Activated T-cell treated with anti-CD3 and anti-CD28 coated beads for 48 hours (primary cell): ENCODE measurements at places on chromosomes 12 and 14.

DNA sequence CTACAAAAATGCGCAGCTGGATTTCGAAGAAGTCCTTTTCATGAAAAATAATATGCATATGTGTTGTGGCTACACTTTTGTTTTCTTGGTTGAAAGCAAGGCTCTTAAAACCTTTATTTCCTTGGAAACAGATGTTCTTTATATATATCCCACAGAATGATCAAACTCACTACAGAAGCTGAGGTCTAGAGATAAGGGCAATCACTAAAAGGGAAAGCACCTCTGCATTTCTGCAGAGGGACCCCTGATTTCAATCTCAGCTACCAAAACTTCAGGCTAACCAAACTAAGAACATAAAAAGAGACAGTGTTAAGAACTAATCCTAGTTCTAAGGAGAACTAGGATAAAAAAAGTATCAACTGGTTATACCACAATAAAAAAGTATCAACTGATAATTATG lies 65.4 kb upstream of the CDKL1 start:
- DNase-seq: no peak

- no peak for DNase-seq
Observed at GRCh38 chr14:42719391-42719790, 1112.7 kb downstream of the LRFN5 start.

GRCh38 chr14:101350021-101350420 lies 211.3 kb upstream of the DIO3 start:
- no peak for DNase-seq

GRCh38 chr12:109710747-109711595 lies 2.7 kb upstream of the FAM222A start:
- DNase-seq: no peak

DNA sequence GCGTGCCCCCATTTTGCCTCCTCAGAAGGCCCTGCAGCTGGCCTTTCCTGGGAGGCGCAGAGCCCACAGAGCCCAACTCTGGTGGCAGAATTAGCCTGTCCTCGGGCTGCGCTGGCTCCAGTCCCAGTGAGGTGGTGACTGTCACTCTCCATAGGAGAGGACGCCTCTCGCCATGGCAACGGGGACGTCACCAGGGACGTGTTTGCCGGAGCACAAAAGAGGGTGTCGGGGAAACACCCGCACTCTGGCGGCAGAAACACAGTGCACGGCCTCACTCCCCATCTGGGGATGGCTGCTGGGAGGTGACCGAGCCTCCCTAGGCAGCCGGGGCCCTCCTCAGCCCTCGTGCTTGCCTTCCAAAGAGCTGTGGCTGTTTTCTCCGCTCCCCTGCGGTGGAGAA lies 50.2 kb upstream of the NCOR2 start:
- DNase-seq: no peak

- no peak for DNase-seq
Observed at GRCh38 chr12:32499048-32499447, 99.7 kb downstream of the FGD4 start.

- no peak for DNase-seq
Observed at GRCh38 chr12:102061096-102061559, 663 bp downstream of the WASHC3 start.

DNA sequence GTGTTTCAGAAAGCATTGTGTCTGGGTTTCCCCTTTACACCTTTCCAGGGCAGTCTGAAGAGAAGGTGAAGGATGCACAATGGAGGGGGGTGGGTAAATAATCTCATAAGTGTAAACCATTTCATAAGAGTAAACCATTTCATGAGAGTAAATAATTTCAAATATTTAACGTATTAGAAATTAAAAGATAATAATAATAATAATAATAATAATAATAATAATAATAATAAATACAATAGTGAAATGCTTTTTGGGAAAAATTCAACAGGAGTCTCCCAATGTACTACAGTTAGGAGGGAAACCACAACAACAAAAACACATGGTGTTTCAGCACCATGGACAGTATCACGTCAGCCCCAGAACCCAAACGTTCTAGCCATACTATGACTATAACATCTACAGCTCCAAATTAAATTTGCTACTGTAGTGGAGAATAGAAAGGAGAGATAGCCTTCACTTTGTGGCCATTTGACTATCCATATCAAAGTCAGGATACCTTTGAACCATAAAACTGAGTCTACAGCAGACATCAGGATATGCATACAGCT lies 691.8 kb downstream of the BCL11B start:
- DNase-seq: no peak

DNA sequence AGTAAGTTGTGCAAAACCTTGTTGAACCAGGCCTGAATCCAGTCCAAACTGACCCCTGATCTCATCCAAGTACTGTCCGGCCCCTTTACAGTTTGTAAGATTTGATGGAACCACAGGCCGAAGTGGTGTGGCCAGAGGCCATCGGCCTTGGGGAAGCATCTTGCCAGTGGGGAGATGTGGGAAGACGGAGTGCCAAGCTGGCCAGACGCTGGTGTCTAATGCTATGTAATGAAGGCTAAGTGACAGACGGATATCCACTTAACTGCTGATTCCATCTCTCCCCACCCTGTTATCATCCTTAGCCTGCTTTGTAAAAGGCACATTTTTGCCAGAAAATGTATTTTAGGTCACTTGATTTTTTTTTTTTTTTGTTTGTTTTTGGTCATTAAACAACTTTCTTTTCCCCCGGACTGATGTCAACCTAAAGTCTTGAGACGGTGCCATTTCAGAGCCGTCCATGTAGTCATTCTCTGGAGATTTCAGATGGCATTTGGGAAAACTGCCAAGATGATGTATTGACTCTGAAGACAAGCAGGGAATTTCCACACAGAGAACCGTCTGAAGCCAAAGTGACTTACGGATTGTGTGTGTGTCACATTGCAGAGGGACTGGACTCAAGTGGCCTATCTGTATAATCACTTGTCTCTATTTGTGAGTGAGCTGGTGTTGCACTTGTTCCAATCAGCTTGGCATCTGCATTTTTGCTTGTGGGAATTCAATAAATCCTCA lies 86.5 kb upstream of the MANSC4 start:
- no peak for DNase-seq

GRCh38 chr12:106345746-106346145 lies 11.8 kb upstream of the POLR3B start:
- DNase-seq: no peak

- DNase-seq: no peak
Observed at GRCh38 chr12:53414756-53415417, 8.8 kb upstream of the AMHR2 start.

GRCh38 chr12:119096429-119097202 lies 82.1 kb upstream of the HSPB8 start:
- no peak for DNase-seq

- DNase-seq: no peak
Observed at GRCh38 chr12:20523658-20524057, 155.3 kb downstream of the PDE3A start.

DNA sequence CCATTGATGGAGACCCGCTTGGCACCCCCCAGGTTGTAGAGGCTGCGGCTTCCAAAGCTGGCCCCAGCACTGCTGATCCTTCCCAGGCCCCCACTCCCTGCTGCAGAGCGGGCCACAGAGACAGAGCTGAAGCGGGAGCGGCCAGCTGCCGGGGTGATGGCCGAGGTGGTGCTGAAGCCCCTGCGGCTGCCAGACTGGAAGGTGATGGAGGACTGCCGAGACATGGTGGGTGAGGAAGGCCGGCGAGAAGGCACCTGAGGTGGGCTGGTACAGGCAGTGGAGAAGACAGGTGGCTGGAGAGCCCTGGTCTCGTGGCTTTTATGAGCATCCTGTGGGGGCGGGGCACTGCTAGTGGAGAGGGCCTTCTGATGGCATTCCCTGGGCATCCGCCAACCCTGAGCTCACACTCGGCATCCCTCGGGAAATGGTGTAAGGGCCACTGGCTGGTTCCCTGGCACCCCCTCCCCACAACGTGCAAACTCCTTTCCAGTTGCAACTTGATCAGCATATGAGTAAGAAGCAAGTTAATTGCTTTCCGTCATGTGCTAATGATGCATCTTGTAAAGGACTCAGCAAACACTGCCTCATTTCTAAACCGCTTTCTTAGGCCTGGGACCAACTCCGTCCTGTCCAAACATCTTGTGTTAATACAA lies at the start of gene KRT75:
KRT75 (minus strand) TSS at position 291 of the 653 bp plus-strand sequence; CDS start at position 224, 67 bp downstream.
- DNase-seq: no peak

GRCh38 chr12:57000393-57000792 lies 6.0 kb downstream of the ZBTB39 start:
- no peak for DNase-seq

GRCh38 chr14:94389731-94390371 lies 1.4 kb upstream of the SERPINA1 start:
- no peak for DNase-seq

DNA sequence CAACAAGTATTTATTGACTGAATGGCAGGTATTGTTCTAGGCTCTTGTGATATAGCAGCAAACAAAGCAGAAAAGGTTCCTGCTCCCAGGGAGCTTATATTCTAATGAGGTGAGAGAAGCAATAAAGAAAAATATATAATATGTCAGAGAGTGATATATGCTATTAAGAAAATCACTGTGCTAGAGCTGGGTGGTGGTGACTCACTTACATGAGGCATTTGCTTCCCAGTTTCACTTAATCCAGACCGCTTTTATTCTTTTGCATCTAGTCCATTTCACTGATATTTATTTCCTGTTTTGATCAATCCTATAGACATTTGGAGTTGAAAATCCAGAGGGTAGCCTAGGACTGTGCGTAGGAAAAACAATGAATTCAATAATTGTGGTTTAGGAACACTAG lies 17.5 kb downstream of the TRHDE start:
- DNase-seq: no peak

- DNase-seq: no peak
Observed at GRCh38 chr12:130167537-130167936, 5.3 kb downstream of the FZD10 start.

- DNase-seq: no peak
Observed at GRCh38 chr12:124305776-124306685, 11.1 kb downstream of the RFLNA start.

GRCh38 chr14:68960123-68960522 lies 19.0 kb downstream of the ACTN1 start:
- no peak for DNase-seq

DNA sequence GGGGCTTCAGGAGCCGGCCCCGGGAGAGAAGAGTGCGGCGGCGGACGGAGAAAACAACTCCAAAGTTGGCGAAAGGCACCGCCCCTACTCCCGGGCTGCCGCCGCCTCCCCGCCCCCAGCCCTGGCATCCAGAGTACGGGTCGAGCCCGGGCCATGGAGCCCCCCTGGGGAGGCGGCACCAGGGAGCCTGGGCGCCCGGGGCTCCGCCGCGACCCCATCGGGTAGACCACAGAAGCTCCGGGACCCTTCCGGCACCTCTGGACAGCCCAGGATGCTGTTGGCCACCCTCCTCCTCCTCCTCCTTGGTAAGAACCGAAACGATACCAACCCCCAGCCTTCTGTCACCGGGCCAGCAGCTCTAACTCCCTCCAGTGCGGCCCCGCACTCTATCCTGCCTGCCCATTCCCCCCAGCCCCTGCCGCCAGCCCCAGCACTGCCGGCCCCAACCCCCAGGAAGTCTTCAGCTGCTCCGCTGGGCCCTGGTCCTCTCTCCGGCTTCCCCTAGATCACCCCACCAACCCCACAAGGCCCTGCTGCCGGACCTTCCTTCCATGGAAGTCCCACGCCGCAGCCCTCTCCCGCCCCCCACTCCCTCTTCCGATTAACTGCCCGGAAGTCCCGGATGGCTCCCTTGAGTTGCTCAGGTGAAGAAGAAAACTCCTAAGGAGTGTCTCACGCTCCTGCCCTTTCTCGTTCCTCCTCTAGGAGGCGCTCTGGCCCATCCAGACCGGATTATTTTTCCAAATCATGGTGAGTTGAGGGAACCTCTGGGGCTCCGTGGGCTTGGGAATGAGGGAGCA lies 693 bp downstream of the LRP10 start:
- DNase-seq: peak; percentile 58

DNA sequence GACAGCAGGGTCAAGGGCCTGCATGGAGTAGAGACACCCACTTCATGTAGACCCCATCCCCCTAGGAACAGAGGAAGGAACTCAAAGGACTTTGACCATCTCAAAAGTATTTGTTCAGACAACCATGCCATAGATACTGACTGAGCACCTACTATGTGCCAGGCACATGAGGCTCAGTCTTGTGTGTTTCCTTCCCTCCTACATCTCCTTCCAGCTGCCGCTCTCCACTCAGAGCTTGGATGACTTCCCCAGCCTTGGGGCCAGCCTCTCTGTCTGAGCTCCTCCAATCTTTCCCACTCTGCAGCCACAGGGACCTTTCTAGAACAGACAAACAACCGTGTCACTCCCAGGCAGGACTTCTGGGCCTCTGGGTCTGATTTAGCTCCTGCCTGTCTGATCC lies 2.5 kb downstream of the TRPV4 start:
- DNase-seq: no peak

GRCh38 chr14:56666716-56667115 lies 87.1 kb downstream of the TMEM260 start:
- no peak for DNase-seq

GRCh38 chr12:126617312-126617711 lies 1552.1 kb downstream of the AACS start:
- DNase-seq: no peak

GRCh38 chr14:99116741-99117295 lies 155.2 kb downstream of the BCL11B start:
- no peak for DNase-seq

GRCh38 chr12:20128928-20129327 lies 239.4 kb upstream of the PDE3A start:
- DNase-seq: no peak

DNA sequence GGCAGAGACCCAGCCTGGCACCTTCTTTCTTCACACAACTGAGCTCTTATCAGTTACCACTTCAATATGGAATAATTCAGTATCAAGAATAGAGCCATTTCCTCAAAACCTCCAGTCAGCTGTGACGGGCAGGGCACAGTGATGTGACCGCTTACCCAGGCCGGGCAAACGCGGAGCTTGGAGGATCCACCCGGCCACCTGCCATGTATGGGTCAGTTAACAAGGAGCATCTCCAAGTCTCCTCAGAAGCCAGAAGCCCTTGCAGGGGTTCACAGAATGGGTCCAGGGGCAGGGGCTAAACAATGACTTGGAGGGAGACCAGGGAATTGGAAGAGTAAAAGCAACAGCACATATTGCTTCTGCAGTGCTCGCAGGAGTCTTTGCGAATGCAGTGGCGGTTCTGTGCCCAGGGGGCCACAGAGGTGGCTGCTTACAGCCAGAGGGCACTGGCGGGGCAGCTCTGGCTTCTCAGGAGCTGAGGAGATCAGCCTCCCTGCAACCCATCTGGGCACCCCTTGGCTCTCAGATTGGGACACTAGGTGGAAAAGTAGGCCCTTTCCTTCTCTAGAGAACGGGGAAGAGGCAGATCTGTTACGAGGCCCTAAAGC lies 162.3 kb downstream of the CALM1 start:
- DNase-seq: no peak

DNA sequence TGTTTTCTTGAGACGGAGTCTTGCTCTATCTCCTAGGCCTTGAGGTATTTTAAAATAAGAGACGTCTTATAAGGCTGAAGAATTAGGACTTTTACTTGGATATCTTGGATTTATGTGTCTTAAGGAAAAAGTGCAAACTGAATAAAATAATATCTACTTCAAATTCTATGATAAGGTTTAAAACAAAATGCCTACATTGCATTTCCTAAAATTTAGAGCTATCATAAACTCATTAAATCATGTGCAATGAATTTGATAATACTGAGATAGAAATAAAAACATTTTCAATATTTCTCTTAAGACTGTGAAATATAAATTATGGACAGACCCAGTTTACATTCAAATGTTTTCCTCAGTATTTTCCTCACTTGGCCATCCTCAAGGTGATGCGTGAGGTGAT lies 729.5 kb upstream of the LMO3 start:
- no peak for DNase-seq
